ENCODE measurements at places on chromosomes 12 and 14.

GRCh38 chr14:24238123-24238522 is 4.3 kb downstream of the TINF2 start:
- no peak for DNase-seq

- DNase-seq: peak; percentile 32
Measured at GRCh38 chr12:51265024-51265423, 5.2 kb downstream of the SMAGP start.

- DNase-seq: no peak
Measured at GRCh38 chr12:43914923-43915468, 79.1 kb downstream of the TMEM117 start.

GRCh38 chr12:123760267-123760938 is 1.7 kb upstream of the DNAH10 start:
- no peak for DNase-seq

- DNase-seq: no peak
Measured at GRCh38 chr14:94176808-94177207, 2.7 kb downstream of the PPP4R4 start.

- DNase-seq: no peak
Measured at GRCh38 chr14:64556526-64556925, 6.8 kb downstream of the PPP1R36 start.

GRCh38 chr12:57954768-57955167 is 13.4 kb downstream of the ATP23 start:
- DNase-seq: no peak

GRCh38 chr14:94423453-94424056 is 29.0 kb downstream of the SERPINA11 start:
- peak; percentile 53 for DNase-seq

DNA sequence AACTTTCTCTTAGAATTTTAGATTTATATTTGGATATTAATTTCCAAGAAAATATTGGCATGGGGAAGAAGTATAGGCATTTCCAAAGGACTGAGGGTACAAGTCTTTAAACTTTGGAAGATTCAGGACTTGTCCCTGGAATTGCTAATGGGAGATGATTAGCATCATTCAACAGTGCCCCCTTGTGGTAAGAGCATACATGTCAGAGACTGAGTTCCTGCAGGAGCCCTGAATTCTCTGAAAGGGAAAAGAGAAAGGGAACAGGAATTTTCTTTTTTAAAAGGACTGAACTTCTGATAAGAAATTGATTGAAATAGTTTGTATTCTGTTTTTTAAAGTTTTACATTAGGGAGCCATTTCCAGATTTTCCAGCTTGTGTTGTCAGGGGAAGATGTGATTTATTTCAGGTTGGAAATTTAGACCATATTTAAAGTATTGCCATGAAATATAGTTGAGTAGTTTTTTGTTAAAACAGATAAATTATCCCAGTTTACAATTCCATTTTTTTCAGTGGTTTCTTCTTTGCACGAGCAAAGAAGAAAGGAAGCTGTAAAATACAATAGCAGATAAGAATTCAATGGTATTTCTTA is 44.0 kb upstream of the REP15 start:
- peak; percentile 51 for DNase-seq

GRCh38 chr14:99141236-99141635 is 130.8 kb downstream of the BCL11B start:
- DNase-seq: no peak

GRCh38 chr12:25710128-25710527 is 157.0 kb upstream of the LMNTD1 start:
- no peak for DNase-seq

DNA sequence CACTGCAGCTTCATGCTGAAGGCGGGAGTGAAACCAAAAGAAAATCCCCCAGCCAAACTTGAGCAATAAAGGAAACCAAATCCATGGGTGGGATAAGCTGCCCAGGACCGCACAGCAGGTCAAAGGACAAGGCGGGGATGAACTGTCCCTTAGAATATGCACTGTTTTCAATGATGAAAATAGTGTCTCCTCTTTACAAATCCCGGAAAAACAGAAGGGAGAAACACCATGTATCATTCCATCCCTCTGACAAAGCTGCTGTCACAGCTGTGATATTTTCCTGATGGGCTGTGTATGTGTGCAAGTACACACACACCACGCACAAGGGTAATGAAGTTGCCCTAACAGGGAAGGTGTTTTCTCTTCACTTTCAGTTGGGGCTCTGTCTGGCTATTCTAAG is 70.3 kb downstream of the ACTN1 start:
- DNase-seq: no peak

- DNase-seq: peak; percentile 43
Measured at GRCh38 chr14:65356327-65356836, 56.1 kb upstream of the FUT8 start.

- DNase-seq: peak; percentile 8
Measured at GRCh38 chr12:25590011-25590721, 37.1 kb upstream of the LMNTD1 start.

GRCh38 chr12:6828781-6829535 is 751 bp downstream of the P3H3 start:
- DNase-seq: no peak

DNA sequence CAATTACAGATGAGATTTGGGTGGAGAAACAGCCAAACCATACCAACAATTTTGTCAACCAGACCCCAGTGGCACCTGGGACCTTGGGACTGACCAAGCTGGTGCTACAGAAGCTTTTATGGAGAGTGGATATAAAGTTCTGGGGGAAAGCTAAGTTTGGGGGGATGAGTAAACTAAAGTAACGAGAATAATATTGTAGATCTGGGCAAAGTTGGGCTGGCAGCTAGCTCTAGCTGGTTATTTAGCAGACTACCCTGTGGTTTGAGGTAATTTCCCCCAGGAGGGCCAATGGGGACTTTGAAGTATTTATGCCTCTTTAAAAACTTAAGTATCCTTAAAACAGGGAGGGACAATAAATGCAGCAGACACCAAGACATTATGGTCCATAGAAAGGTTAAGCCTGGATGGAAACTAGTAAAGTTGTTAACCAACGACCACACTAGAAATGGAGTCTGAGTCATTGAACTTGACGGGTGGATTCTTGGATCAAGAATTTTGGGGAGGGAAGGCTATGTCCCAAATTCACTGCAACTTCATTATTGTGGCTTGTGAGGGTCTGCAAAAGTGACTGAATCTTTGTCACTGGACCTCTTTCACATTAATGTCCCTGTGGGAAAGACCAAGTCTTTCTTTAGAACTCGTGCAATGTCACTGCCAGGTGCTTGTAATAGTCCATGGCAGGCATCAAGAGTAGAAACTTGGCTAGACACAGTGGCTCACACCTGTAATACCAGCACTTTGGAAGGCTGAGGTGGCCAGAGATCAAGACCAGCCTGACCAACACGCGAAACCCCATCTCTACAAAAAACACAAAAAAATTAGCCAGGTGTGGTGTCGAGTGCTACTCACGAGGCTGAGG is 48.5 kb upstream of the OR5AU1 start:
- DNase-seq: no peak

DNA sequence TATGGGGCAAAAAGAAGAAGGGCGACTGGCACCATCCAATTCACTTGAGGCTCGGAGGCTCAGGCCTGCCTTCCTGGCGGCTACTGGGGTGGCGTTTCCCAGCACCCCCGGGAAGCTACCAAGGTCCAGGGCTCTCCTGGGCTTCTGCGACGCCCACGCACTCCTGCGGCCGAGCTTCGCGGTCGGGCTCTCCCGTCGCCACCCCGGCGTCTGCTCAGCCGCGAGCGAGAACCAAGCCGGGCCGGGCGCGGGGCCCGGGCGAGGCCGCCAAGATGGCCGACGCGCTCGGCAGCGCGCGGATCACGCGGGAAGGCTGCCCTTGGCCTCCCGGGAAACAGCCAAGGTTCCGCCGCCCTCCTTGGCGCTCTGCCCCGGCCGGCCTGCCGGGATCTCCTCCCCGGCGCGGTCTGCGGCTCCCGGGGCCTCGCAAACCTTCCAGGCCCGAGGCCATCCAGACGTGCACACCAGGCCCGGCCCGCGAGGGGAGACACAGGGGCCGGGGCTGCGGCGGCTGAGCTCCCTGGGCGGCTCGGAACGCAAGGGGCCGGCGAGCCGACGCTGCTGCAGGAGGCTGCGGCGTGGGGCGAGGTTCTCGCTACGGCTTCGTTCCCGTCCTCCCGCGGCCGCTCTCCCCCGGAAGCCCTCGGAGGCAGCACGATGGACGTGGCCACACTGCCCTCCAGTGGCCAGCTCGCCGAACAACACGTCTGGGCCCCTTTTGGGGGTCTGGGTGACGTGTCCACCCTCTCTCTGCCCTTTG is 23.5 kb upstream of the ZFP36L1 start:
- DNase-seq: peak; percentile 92

- DNase-seq: peak; percentile 0
Measured at GRCh38 chr14:41482861-41483260, 123.8 kb upstream of the LRFN5 start.

DNA sequence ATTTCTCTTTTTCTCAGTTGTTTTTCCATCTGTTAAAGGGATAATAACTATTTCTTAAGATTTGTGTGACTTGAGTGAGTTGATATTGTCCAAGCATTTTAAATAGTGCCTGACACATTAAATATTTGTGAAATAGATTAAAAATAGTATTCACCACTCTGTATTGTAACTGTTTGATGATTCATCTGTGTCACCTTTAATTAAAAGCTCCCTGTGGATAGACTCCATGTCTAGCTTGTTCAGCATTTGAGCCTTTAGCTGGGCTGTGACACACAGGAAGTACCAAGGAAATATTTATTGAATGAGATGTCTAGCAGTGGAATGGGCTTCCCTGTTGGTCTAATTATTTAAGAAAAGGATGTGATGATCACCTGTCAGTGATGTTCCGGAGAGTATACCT is 1.8 kb upstream of the GLIPR1L2 start:
- DNase-seq: no peak

DNA sequence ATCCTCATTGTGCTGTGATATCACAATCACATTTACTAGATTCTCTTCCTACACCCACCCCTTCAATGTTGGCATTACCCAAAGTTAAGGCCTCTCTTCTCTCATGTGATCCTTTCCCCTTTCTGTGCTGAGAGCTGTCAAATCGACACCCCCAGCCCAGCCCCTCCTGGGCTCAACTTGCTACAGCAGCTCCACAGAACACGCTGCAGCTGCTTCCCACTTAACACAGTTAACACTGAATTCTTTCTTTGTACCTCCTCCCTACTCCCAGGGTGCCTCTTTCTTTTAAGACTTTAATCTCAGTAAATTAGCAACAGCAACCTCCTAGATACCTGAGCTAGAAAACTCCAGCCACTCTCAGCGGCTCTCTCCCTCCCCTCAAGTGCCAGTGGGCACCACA is 17.8 kb downstream of the SPTB start:
- no peak for DNase-seq

DNA sequence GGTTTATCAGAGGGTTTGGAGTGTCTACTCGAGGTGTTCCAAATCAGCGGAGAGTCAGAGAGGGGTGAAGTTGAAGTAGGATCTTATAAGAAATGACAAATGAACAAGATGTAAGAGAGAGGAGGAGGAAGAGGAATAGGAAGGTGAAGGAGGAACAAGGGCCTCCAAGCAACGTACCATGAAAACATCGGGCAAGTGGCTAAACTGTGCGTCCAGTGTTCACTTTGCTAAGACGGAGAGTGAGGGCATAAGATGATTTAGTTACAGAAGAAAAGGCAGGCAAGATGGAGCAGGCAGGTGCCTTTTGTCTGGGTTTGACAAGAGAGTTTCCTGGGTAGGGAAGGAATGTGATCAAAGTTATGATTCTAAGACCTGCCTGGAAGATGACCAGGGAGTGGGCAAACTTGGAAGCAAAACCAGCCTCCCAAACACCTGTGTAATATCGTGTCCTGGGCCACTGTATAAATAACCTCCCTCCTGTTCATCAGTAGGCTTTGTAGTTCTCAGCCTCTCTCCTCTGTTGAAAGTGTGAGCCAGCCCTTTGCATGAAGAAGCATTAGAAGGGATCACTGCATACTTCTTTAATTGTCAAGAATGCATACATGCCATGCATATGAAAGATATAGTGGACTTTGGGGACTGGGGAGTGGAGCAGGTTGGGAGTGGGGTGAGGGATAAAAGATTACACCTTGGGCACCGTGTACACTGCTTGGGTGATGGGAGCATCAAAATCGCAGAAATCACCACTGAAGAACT is 111.4 kb downstream of the ZFP36L1 start:
- DNase-seq: no peak

All from activated CD4-positive, alpha-beta T cell treated with anti-CD3 and anti-CD28 coated beads, Interleukin-2, Interleukin-4, amounts not matched to agents 100 ng/mL and 50 ng/mL, durations not matched to agents 16 hours and 8 hours (primary cell).